ENCODE measurements at places on chromosomes 3 and 15.

DNA sequence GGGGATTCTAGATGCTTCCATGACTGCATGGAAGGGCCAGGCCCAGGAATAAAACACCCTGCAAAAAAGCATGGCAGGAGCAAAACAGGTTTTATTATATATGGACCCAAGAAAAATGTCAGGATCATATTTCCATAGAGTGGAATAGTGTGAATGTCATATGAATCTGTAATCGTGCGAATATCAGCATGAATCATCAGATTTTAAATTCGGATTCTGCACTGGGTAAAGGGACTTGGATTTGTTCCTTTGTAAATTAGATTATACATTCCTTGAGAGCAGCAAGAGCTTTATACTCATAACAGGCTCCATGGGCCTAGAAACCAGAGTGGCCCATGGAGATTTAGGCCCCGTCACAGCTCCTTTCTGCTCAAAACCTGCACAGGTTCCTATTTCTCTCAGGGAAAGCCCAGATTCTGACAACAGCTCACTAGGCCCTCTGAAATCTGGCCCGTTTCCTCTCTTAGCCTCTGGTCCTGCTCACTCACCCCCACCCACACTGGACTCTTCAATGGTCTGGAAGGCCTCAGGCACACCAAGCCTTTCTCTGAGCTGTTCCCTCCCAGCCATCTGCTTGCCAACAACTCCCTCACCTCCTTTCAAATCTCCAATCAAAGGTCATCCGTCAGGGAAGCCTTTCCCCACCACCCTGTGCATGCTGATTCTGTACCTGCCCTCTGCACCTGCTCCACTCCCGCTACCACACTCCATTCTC is 76.0 kb downstream of the FEM1B start:
- no peak for DNase-seq

DNA sequence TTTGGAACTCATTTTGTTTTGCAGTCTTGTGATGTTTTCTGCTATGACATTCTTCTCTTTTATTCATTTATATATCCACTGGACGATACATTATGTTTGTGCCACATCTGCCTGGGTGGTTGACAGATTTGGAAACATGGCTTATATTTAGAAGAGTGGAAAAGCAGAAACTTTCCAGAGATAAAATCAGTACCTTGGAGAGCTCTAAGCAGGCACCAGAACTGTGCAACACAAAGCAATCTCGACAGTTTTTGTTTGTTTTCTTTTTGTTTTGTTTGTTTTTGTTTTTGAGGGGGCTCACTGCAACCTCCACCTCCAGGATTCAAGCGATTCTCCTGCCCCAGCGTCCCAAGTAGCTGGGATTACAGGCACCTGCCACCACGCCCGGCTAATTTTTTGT is 45.5 kb downstream of the SYN2 start:
- no peak for DNase-seq

GRCh38 chr3:189824629-189825312 is 193.6 kb downstream of the TP63 start:
- DNase-seq: no peak

DNA sequence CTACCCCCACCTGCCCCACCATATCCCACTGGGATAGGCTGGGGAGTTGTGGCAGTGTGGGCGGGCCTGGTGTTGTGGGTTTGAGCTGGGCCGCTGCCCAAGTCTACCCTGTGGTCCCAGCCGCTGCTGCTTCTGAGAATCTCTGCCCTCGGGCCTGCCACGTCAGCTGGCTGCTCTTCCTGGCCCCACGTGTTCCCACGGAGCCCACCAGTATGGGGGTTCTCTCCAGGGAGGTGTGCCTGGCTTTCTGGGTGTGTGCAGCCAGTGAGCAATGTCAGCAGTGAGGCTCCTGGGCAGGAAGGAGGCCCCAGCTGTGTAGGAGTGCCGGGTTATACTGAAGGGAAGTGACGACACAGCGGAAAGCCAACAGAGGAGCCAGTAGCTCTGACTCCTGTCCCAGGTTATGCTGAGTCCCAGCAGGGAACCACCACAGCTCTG is 10.5 kb downstream of the GNAI2 start:
- DNase-seq: no peak

- no peak for DNase-seq
Measured at GRCh38 chr3:155281912-155282311, 11.6 kb downstream of the STRIT1 start.

DNA sequence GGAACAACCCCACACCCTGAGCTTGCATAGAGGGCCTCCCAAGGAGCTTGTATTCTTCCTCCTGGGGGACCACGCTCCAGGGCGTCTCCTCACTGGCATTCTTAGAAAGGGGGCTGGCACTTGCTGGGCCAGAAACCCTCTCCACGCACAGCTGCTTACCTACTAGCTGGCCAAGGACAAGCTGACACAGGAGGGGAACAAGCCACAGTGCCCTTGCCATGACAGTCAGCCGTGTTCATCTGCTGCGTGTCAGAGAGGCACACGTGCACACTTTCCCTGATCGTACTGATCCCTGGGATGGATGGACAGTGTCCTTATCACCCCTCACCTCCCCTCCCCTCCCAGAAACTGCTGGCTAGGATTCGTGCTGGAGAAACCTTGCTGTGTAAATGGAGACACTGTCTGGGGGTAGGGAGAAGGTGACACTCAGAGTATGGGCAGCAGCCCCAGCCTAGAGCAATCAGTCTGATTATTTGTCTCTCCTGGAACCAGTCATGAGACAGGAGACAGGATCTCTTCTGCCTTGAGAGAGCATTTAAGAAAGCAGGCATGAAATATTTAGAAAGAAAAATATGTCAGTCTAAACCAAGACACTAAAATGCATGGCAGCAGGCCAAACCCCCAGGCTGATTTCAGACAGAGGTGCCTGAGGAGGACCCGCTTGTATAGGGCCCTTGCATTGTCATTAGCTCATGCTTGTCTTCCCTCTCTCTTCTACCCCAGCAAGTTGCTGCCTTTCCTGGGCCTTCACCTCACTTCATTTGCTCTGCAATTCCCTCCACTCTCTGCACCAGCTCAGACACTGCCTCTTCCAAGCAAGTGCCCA is 311.8 kb upstream of the TRIM42 start:
- DNase-seq: no peak

- DNase-seq: peak; percentile 93
Measured at GRCh38 chr3:52277071-52277964, 1.1 kb downstream of the WDR82 start.

GRCh38 chr3:195145579-195145978 is 125.4 kb downstream of the XXYLT1 start:
- DNase-seq: no peak
